ENCODE measurements at places on chromosomes 6 and 20. TPM values are rescaled to one million over a fixed set of nuclear protein-coding genes. Genes with fewer than 3 reads are reported as not detected.

DNA sequence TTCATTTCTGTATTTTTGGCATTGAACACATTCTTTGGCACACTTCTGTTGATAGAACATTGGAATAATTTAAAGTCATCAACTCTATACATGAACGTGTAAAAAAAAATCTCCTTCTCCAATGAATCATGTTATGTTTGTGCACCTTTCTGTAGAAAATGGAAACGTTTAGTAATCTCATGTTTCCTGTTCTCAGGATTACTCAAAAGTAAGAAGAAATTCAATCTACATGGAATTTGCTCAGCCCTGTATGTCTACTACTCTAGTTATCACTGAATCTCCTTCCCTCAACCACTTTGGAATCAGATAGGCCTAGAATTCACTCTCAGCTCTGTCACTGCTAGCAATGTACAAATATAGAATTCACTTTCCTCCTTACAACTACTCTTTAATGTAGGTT is 103.6 kb downstream of the COL21A1 start:
- no peaks in the 10 kb centered on the region for H3K36me3 ChIP-seq
- no peaks in the 10 kb centered on the region for H3K4me1 ChIP-seq
- no peaks in the 10 kb centered on the region for H3K27me3 ChIP-seq
- H3K4me3 ChIP-seq, result no peak overlapping the region
- no peak overlapping the region for H3K27ac ChIP-seq

DNA sequence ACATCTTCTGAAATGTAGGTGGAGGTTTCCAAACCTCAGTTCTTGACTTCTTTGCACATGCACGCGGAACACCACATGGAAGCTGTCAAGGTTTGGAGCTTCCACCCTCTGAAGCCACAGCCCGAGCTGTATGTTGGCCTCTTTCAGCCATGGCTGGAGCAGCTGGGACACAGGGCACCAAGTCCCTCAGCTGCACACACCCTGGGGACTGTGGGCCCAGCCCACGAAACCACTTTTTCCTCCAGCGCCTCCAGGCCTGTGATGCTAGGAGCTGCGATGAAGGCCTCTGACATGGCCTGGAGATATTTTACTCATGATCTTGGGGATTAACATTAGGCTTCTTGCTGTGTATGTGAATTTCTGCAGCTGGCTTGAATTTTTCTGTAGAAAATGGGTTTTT is 68.7 kb downstream of the RNF217 start:
- no peak for DNase-seq
- no peaks in the 10 kb centered on the region for H3K27me3 ChIP-seq
- H3K36me3 ChIP-seq, result no peaks in the 10 kb centered on the region
- H3K27ac ChIP-seq, result no peak overlapping the region
- no peak overlapping the region for H3K4me3 ChIP-seq

DNA sequence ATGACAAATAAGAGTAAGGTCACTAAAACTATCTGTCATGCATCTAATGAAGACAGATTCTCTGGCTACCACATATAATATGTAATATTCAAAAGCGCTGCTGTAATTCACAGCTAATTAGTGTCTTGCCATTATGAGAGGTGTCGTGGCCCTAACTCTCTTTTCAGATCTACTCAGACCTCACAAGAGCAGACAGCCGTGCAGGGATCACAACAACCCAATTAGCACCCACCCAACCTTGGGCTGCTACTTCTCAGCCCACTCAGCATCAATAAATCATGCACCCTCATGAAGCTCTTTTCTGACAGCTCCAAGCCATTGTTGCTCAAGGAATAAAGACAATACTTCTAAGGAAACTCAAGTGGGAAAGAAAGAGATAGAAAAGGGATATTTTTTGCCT is 61.5 kb downstream of the FRK start:
- no peak overlapping the region for H3K27ac ChIP-seq
- no peak overlapping the region for H3K4me3 ChIP-seq

The FRK gene
- 4.4 TPM for total RNA-seq

The C6orf52 gene
- total RNA-seq, result 0.62 TPM

GRCh38 chr6:12729467-12729866 is 12.9 kb downstream of the PHACTR1 start:
- no peak overlapping the region for H3K4me3 ChIP-seq
- H3K36me3 ChIP-seq, result no peaks in the 10 kb centered on the region
- H3K27ac ChIP-seq, result no peak overlapping the region
- H3K27me3 ChIP-seq, result no peaks in the 10 kb centered on the region
